Stimulated activated CD8-positive, alpha-beta memory T cell treated with anti-CD3 and anti-CD28 coated beads, Interleukin-12 subunit alpha, Interleukin-12 subunit beta, amount 100 ng/mL, for 1 hour (primary cell): ENCODE measurements at places on chromosomes 7 and 10.
A peak's percentile ranks its signal among the peaks of the same experiment; 100 is the strongest.

DNA sequence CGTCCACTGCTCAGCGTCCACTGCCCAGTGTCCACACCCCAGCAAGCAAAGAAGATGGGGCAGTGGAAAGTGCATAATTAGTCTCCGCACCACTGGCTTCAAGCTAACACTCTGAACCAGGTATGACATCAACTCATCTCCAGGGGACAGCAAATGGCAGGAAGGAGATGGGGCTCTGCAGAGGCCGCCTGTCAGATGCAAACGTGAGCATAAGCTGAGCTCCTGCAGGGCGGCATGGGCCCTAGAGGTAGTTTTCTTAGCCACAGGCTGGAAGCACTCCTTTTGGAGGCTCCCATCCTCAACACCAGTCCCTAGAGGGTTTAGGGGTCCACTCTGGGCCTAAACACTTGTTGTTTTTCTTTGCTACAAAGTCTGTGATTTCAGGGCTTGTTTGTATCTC lies 335.8 kb upstream of the MKI67 start:
- no peak for DNase-seq

GRCh38 chr10:31664803-31665202 lies 263.8 kb downstream of the ARHGAP12 start:
- DNase-seq, result no peak

DNA sequence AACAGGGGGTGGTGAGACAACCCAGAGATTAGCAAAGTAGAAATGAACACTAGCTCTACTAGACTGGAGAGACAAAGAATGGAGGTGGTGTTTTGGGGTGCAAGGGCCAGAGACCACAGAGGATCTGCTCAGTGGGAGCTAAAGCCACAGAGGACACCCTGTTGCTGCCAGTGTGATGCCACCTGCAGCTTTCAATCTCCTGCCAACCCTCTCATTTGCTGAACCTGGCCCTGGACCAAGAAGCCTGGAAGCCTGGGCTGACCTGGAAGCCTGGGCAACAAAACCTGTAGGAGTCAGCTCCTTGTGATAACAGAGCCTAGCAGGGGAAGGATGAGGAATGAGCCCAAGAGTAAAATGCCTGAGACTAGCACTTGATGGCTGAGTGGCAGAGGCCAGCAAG lies 81.1 kb upstream of the ADO start:
- no peak for DNase-seq

DNA sequence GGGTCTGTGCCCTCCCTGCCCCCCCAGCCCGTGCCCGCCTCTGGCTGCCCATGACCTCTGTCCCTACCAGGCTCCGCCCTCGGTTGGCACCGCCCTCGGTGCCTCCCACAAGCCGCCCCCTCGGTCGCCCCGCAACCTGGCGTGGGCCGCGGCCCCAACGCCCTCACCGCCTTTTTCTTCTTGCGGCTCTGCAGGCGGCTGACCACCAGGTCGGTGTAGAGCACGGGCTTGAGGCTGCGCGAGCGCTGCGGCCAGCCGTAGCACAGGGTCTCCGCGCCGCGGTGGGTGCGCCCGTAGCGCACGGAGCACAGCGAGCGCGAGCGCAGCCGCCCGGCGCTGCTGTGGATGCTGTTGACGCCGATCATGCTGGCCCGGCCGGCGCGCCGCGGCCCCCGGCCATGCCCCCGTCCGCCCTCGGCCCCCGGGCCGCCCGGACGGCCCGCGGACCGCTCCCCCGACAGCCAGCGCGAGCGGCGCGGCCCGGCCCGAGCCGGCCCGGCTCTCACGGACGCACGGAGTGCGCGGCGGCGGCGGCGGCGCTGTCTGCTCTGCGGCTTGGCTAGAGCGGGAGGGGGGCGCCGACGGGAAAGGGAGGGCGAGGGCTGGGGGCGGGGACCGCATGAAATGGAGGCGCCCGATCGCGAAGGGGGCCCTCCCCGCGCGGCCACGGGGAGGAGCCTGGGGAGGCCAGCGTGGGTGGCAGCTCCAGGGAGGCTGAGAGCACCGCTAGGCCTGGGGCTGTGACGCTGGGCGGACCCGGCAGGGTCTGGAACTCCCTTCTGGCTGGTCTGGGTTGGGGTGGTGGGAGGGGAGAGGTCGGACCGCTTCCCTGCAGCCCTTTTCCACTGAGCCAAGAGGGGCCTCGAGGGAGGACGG lies 9.6 kb downstream of the PSD start:
- peak; percentile 49 for DNase-seq

- no peak for DNase-seq
Observed at GRCh38 chr7:2729893-2730716, 42.1 kb downstream of the AMZ1 start.

DNA sequence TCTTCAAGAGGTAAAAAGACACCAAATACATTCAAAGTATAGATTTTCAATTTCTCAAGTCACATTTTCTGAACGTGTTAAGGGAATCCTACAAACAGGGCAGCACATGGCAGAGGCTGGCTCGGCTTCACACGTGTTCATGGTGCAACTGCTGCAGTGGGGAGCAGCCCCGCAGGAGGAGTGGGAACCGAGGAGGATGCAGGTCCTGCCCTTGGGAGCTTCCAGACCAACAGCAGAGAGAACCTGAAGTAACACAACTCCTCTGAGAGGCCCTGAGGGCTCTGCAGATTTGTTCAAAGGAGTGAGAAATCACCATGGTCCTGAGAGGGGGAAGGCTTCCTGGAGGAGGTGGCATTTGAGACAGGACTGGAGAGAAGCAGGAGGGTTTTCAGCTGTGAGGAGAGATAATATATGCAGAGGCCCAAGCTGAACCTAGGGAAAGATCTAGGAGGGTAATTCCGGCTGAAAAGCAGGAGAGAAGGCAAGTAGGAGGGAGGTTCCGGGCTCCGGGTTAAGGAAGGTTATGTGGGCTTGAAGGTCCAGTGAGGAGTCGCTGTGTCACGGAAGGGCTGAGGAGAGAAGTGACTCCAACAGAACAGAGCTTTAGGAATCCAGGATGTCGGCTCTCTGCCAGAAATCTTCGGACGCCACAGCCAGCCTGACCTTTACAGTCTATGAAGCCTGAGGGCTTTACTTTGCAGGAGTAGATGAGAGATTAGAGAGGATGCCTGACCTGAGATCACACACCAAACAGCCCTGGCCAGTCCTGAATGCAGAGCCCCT lies 77.5 kb downstream of the GPR26 start:
- DNase-seq, result no peak
